ENCODE measurements at places on chromosomes 1 and 21.
A peak's percentile ranks its signal among the peaks of the same experiment; 100 is the strongest.

DNA sequence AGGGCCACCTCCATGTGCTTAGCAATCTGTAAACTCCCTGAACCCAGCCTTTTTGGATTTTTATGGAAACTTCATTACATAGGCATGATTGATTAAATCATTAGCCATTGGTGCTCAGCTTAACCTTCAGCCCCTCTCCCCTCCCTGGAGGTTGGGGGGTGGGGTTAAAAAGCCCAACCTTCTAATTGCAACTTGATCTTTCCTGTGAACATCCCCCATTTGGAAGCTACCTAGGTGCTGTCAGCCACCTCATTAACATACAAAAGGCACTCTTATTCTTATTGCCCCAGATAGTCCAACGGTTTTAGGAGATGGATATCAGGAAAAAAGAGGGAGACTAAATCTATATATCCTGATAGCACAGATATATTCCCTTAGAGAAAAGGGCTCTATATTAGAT, 424.0 kb upstream of the BEND5 start:
- no peak for DNase-seq

DNA sequence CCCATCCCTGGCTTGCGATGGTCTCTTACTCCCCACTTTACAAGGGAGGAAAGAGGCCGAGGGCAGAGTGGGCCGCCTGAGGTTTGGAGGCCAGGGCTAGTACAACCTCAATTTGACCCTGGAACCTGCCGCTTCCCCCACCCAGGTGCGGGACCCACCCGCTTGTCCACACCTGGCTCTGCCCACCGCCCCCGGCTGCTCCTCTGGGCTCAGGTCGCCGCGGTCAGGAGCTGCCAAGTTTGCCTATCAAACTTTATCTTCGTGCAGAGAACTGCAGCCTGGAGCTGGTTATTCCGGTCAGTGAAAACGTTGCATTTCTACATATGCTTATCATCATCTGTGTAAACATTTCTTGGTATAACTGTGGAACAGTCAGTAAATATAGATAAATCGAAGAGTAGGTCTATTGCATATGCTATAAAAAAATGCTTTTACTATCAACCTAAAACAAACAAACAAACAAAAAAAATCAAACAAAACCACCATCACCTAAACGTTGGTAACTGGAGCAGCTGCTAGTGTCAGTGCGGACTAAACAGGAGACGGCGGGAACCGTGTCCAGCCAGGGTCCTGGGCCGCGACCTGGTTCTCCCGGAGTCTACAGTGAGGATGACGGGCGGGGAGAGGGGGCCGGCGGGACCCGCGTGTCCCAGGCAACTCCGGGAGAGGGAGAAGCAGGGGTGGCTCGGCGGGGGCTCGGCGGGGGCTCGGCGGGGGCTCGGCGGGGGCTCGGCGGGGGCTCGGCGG, 906 bp upstream of the ADARB1 start:
- DNase-seq, result no peak

- no peak for DNase-seq
Measured at GRCh38 chr21:19510057-19510456, 1106.5 kb upstream of the TMPRSS15 start.

DNA sequence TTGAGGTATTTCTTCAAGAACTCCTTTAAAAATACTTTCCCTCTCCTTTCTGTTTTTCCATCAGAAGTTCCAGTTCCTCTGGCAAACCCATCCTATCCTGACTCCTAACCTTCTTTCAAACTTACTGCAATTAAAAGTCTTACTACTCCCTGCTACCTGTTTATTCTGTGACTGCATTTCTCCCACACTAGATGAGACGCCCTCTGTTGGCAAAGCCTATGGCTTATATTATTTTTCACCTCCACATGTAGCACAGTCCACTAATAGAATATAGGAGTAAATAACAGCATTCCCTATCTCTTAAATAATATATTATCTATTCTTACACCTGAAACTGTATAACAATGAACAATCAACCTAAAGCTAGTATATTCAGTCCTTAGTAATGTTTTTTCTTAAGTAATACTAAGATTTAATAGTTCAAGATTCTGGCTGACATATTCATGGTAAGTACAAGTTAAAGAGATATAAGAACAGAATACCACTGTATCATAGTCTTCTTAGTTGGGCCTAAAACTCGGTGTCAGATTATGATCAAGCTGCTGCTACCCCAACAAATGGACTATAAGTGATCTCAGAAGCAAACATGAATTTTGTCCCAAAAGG, 54.8 kb downstream of the RAB3GAP2 start:
- DNase-seq, result no peak

DNA sequence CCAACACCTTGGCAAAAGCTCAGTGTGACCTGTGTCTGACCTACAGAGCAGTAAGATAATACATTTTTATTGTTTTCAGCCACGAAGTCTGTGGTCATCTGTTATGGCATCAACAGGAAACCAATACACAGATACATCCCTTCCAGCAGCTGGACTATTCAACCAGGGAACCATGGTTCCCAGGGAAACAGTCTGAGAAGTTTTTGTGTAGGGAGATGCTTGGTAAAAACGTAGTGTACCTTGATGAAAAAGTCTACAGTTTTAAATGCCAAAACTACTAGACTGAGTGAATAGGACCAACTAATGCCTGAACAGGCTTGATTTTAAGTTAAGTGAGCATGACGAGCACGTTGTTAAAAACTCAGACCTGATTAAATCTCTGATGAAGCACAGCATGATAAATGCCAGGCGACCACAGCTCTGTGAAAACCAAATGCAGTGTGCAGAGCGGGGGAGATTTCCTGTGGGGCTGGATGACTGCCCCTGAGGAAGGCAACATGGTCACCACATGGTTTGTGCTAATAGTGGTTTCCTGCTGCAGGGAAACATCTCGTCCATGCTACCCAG, 228.9 kb downstream of the TNR start:
- DNase-seq, result no peak

GRCh38 chr21:42286416-42286815, 28.8 kb downstream of the TFF3 start:
- no peak for DNase-seq

- no peak for DNase-seq
Measured at GRCh38 chr1:186055846-186056245, 319.2 kb downstream of the TPR start.

DNA sequence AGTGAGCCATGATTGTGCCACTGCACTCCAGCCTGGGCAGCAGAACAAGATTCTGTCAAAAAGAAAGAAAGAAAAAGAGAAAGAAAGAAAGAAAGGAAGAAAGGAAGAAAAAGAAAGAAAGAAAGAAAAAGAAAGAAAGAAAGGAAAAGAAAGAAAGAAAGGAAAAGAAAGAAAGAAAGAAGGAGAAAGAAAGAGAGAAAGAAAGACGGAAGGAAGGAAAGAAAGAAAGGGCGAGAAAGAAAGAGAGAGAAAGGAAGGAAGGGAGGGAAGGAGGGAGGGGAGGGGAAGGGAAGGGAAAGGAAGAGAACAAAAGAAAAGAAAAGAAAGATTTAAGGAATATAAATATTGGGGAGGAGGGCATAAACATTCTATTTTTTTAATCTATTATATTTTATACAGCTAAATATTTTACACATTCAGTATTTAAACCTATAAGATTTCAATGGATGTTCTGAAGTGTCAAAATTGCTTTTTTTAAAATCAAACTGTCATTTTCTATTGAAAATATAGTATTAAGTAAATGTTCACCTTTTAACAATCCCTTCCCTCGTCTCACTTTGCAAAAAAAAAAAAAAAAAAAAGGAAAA, 6.8 kb upstream of the JAK1 start:
- no peak for DNase-seq

DNA sequence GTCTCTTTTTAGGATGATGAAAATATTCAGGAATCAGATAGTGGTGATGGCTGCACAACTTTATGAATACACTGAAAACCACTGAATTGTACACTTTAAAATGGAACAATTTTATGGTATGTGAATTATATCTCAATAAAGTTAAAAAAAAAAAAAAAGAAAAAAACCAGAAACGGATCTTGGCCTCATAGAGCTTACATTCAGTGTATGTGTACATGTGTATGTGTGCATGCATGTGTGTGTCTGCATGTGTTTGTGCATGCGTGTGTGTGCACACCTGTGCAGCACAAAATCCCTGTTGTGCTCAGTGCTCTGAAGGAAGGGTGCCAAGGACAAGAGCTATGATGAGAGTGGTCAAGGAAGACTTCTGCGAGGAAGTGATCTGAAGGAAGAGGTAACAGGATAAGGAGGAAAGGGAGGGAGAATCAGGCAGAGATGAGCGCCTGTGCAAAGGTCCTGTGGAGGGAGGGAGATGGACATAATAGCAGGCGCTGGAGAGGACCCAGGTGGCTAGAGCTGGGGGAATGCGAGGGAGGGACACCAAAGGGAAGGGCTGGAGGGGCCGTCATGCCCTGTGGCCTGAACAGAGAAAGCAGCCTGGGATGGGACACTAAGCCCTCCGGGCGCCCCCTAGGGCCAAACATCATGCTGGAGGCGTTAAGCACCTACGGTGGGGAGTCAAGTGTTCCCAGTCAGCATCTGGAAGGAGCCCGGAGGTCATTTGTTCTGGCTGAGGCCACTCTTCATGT, 25.2 kb downstream of the NKAIN1 start:
- DNase-seq, result no peak

DNA sequence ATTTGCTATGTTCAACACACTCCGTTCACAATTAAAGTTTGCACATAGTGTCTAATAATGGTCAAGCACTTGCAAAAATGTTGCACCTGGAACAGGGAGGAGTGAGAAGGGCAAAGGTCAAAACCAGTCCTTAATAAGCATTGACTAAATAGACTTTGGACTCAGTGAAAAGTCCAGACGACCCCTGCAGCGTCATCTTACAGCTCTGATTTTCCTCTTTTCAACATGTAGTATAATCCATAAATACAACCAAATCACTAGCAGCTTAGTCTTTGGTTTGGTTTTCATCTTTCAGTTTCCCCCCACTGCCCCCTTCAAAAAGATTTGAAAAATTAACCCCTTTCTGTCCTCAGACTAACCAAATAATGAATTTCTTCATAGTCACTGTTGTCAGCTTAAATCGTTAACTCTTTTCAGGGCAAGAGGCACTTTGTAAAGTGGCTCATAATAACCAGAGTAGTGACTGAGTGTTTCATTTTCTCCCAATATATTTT, 290.3 kb downstream of the PTPRC start:
- no peak for DNase-seq

DNA sequence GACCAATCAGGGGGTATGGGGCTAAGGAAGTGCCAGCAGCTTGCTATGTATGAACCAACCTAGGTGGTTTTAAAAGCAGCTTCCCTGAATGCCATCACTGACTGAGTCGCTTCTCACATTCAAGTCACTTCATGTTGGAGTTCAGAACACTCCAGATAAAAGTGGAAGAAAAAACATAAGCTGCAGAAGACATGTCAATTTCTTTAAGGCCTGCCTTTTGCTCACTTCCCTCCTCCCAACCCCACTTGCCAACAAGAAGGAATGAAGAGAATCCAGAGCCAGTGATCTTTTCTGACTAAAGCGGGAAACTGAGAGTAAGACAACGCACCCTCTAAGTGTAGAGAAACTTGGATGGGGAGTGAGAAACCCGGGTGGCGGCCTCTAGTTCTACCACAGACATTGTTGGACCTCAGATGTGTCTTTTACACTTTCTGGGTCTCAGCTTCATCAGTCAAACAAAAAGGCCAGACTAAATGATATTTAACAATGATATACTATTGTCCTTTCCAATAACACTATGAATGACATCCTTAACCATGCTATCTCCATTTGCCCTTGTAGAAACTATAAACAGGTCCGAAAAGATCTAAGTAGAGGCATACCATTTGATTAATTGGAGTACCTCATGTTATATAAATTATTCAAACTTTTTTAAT, 54.1 kb downstream of the LUZP1 start:
- DNase-seq, result no peak

- peak; percentile 50 for DNase-seq
Measured at GRCh38 chr1:215119719-215120365, 37.3 kb downstream of the KCNK2 start.

GRCh38 chr1:205236951-205237475, 9.3 kb downstream of the TMCC2 start:
- no peak for DNase-seq

- no peak for DNase-seq
Measured at GRCh38 chr1:22250724-22251123, 107.8 kb upstream of the WNT4 start.

- no peak for DNase-seq
Measured at GRCh38 chr1:50417507-50417906, 5.7 kb downstream of the DMRTA2 start.

DNA sequence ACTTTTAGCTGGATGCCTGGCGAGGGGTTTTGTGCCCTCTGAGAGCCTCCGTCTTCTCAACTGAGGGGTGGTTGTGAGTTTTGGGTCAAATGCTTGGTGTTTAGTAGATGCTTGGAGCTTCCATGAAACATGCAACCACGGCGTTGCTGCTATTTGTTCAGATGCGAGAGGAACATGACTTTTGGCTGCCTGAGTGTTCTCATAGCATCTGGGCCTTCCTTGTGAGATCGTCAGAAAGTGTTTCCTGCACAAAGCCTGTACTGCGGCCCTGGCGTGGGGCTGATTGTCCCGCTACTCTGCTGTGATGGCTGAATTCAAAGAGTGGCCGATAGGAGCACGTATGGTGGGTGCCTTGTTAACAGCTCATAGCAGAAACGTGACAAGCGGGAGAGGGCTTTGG, 69.8 kb upstream of the FAM3B start:
- no peak for DNase-seq

DNA sequence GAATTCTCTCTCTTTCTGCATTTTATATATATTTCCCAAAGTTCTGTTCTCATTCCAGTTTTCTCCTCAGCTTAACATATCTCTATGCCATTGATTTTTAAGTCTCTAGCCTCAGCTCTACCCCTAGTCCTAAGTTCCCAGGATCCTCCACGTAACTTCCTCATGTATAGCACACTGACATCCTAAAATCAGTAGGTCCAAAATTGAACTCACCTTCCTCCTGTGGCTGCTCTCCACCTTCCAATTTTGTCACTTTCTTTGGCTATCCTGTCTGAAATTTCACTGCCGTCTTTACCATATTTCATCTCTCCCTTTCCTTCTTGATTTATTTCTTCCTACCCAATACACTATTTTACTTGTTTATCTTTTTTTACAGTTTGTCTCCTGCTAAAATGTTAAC, 1.5 kb downstream of the SLAMF6 start:
- no peak for DNase-seq

DNA sequence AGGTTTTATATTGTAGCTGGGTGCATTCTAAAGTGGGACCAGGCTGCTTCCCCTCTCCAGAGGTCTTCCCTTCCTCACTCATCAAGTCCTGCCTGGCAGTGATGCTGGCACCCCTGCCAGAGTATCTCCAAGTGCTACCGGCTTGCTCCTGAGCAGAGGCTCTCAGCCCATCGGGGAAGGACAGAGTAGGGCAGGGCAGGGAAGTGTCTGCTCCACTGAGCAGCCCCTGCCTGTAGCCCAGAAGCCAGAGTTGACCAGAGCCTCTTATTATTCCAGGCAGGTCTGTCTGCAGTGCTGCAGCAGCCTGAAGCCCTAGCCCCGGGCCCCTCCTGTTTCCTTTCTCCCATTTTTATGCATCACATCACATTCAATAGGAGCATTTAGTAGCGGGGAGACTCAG, 51.1 kb downstream of the ATP2B4 start:
- DNase-seq, result no peak

- no peak for DNase-seq
Measured at GRCh38 chr1:220655509-220655908, 34.7 kb upstream of the C1orf115 start.

All from GM04503 (cell line).